Activated T-cell treated with anti-CD3 and anti-CD28 coated beads, Interleukin-2, amount 50 U/mL, for 1 hour (primary cell): ENCODE measurements at places on chromosomes 4 and X.
A peak's percentile ranks its signal among the peaks of the same experiment; 100 is the strongest.

- DNase-seq, result no peak
These were observed 1408.8 kb downstream of the STIM2 start for GRCh38 chr4:28269426-28269825.

- DNase-seq, result no peak
These were observed 54.3 kb downstream of the TSC22D3 start for GRCh38 chrX:107721318-107721717.

- DNase-seq, result no peak
These were observed 93.1 kb downstream of the GPC3 start for GRCh38 chrX:133892337-133892736.

GRCh38 chrX:115960440-115961084, 210.0 kb upstream of the AGTR2 start:
- no peak for DNase-seq

DNA sequence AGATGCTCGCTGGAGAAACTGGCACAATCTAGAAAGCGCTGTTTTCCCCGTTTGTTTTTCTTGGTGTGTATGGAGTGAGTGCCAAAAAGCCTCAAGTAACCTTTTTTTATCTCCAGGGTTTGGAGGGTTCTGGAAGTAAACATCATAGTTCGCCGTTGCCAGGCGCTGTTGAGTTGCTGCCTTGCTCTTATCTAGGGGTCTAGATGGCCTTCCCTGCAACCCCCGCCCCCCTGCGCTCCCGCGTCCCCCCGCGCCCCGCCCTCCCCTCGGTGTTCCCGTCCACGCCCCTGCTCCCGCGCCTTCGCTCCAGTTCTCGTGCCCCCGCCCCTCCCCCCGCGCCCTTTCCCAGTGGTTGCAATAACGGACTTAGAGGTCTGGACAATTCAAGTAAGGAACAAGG, 555 bp upstream of the GCNA start:
- no peak for DNase-seq

GRCh38 chr4:6607368-6608055, 32.5 kb downstream of the MAN2B2 start:
- DNase-seq, result no peak

DNA sequence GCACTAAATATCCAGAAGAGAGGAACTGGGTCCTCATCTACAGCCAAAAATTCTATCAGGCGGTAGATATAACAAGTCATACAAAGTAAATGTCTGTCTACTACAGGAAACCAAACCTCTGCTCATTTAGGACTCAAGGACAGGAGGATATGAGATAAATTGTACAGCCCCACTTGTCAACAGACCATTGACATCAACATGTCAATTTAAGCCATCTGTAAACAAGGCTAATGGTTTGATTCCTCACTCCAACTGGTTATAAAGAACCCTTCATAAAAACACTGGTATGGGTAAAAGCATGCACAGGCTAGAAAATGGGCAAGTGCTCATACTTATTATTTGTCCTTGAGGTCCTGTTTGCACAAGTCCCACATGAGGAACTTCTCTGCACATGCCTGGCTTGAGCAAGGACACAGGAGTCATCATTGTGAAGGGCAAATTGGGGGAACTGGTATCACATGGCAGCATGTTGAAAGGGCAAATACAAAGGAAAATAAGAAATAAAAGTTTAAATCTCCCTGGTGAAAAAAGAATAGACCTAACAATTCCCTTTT, 13.2 kb downstream of the RTL8B start:
- no peak for DNase-seq

GRCh38 chrX:38175139-38175538, 45.5 kb downstream of the SRPX start:
- DNase-seq, result no peak

- no peak for DNase-seq
These were observed 20.0 kb downstream of the UBE2D3 start for GRCh38 chr4:102807345-102807744.

DNA sequence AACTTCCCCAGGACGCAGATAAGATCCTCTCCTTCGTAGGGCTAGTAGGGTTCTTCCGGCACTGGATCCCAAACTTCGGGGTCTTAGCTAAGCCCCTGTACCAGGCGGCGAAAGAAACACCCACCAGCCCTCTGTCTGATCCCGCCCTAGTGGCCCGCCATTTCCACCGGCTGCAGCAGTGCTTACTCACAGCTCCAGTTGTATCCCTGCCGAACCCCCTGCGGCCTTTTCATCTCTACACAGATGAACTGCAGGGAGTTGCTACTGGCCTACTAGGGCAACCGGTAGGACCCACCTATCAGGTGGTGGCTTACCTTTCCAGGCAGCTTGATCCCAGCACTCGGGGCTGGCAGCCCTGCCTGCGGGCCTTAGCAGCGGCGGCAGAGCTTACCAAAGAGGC, 961.2 kb downstream of the RPA4 start:
- DNase-seq, result no peak

GRCh38 chr4:47654972-47655693, 170.1 kb downstream of the ATP10D start:
- no peak for DNase-seq

- peak; percentile 37 for DNase-seq
These were observed 645 bp downstream of the APLN start for GRCh38 chrX:129653971-129654651.

- DNase-seq, result no peak
These were observed 157.6 kb upstream of the SH3RF1 start for GRCh38 chr4:169428376-169428775.

GRCh38 chr4:138236037-138236436, 6.1 kb downstream of the SLC7A11 start:
- DNase-seq, result no peak

- no peak for DNase-seq
These were observed at the start of gene CORIN for GRCh38 chr4:47837908-47838294. Gene CORIN, minus strand, starts transcription at chr4:47838067. Its CDS starts 118 bp downstream, at chr4:47837949.

DNA sequence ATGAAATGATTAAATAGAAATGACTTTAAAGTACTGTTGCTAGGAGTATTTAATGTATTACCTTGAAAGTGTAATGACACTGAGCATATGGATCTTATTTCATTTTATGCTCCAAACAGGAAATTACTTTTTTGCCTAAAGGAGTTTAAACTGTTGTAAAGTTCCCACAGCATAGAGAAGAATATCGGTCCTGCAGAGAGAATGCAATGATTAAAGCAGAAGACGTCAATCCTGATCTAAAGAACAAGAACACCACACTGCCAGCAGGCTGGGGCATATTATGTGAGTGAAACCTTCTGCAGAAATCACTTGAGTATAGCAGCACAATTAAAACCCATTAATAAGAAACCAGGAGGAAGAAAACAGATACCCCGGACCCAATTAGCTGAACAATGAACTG, 72.8 kb upstream of the CAMK2D start:
- DNase-seq, result no peak

- no peak for DNase-seq
These were observed 276.9 kb downstream of the ARHGAP24 start for GRCh38 chr4:85751866-85752265.

DNA sequence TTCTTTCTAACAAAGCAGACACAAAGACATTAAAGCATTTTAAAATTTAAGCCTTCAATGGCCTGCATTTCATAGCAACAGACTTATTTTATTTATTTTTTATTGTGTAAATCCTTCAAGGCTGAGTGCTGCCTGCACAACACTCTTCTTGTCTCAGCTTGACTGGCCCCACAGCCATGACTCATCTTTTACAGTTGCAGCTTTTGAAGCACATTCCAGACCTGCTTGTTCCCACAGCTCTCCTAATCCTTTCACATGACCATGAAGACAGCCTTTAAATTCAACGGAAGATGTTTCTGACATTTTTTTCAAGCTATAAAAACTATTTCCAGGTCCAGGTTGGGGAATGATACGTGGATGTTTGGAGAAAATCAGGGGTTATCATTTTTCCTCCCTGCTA, 276.9 kb upstream of the TACR3 start:
- no peak for DNase-seq

DNA sequence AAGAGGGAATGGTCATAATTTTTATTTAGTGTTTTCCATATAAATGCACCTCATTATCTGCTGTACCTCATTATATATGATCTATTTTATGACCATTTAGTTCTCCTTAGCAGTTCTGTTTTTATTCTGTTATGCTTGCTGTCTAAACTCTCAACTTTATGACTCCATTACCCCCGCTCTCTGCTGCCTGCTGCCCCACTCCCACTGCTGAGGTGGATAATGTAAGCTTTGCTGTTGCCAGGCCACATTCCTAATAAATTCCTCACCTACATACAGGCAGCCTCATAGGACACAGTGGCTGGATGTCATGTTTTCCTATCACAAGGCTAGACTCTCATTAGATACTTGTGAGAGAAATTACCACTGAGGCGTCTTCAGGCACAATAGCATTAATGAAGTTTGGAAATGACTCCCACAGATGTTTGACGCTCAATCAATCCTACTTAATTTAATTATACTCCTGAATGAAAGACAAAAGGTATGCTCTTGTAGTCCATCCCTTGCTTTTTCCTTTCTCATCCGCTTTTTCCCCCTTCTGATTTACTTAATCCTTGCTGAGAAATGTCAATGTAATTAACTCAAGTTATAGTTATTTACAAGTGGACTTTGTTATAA, 497.5 kb upstream of the IGFBP7 start:
- DNase-seq, result no peak
